ENCODE measurements at places on chromosomes 5 and 9. TPM values are rescaled to one million over a fixed set of nuclear protein-coding genes. Genes with fewer than 3 reads are reported as not detected.
A peak's percentile ranks its signal among the peaks of the same experiment; 100 is the strongest.

The ZNG1A gene
- 18.2 TPM for total RNA-seq

- peak; percentile 64 for DNase-seq
Measured at GRCh38 chr5:73902327-73903051, 276.5 kb downstream of the ARHGEF28 start.

The PTGER4 gene
- total RNA-seq, result 5.9 TPM

DNA sequence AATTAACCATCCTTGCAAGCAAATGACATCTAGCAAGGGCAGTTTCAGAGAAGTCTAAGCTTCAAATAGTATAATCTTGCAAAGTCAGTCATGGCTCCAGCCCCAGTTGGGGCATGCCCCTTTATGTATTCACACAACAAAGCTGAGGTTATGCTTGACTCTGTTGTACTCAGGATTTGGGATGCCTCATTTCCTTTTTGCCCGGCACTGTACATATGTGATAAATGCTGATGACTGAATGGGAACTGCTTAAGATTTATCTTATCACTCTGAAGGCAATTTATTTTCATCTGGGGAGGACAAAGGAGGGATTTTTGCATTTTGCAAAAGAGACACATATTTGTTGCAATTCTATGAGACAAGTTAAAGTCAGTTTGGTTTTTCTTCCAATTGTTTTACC is 219.2 kb downstream of the TRPM3 start:
- no peak for DNase-seq

The ST6GALNAC6 gene
- total RNA-seq, result 35.7 TPM

DNA sequence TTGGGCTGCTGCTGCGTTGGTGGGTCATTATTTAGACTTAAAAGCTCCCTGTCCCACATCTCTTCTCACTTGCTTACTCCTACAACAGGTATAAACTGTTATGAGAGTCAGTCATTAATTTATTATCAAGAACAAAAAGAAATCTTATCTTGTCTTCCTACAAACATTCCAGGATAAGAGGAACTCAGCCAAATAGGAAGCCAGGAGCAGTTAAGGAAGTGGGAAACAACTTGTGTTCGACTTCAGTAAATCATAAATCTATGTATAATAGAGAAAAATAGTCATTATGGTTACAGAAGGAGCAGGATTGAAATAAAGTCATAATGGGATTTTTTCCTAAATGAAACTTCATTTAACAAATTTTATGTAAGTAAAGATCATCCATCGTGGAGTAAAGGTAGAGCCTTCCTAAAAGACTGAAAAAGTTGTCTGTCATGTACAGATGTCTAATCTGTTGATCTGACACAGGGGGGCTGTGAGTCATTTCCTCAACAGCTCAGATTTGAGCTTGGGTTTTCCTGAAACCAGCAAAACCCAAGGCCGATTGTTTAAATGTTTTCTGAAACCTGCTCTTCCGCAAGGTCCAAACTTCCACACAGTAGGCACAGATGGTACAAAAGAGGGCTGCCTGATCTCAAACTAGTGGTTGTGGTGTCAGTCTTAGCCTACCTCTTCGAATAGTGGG is 25.3 kb upstream of the LRRTM2 start:
- DNase-seq, result peak; percentile 66

GRCh38 chr5:124706729-124707361 is 39.6 kb downstream of the ZNF608 start:
- DNase-seq, result no peak

The ARAP3 gene
- total RNA-seq, result 42.5 TPM

- DNase-seq, result no peak
Measured at GRCh38 chr9:101427358-101427757, 8.2 kb downstream of the ALDOB start.

The TJP2 gene
- total RNA-seq, result 45.7 TPM

The ENTPD2 gene
- total RNA-seq, result not detected

Data from dermis microvascular lymphatic vessel endothelial cell (primary cell).